ENCODE measurements at places on chromosomes 12 and 14. TPM values are rescaled to one million over a fixed set of nuclear protein-coding genes. Genes with fewer than 3 reads are reported as not detected.

Gene SMIM41
- 0.30 TPM for polyA plus RNA-seq

Gene STYX
- polyA plus RNA-seq, result 19.0 TPM

DNA sequence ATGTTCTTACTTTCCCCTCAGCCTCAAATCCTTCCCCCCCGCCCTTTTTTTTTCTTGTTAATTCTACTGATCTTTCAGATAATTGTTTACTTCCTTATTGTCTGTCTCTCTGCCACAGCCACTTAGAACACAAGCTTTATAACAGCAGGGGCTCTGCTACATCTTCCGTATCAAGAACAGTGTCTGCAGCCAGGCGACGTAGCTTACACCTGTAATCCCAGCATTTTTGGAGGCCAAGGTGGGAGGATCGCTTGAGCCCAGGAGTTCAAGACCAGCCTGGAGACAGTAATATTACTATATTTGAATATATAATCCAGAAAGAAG lies 5.4 kb downstream of the SOS2 start:
- DNase-seq, result no peak

DNA sequence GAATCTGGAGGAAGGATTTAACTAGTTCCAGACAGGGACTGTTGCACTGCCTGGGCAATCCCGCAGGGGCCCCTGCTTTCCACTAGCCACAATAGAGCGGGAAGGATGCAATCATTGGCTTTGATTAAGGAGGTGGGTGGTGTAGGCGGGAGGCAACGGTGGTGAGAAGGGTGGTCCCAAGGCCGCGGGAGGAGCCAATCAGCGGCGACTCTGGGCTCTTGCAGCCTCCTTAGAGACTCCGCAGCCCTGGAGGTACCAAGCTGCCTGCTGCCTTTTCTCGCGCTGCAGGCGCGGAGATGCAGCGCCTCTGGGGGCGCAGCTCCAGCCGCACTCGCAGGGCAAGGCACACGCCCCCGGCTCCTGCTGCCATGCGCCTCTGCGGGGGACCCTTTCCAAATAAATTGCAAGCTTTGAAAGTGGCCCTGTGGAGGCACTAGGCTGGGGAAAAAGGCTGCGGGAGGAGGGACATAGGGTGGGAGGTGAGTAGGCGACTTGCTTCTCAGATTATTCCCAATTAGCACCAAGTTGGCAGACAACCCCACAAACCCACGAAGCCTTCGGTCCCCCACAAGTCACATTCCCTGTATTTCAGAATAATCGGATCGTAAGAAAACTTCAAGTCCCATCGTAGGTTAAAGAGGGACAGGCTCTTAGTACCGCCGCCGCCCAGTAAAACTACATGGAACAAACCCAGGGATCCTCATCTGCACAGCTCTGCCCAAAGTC lies 858 bp upstream of the KCNA1 start:
- DNase-seq, result no peak

- no peak for DNase-seq
Observed at GRCh38 chr14:71508901-71509300, 423.3 kb upstream of the RGS6 start.

All from right renal pelvis (tissue), 4 donors.